ENCODE measurements at places on chromosomes 12 and 14. TPM values are rescaled to one million over a fixed set of nuclear protein-coding genes. Genes with fewer than 3 reads are reported as not detected.

DNA sequence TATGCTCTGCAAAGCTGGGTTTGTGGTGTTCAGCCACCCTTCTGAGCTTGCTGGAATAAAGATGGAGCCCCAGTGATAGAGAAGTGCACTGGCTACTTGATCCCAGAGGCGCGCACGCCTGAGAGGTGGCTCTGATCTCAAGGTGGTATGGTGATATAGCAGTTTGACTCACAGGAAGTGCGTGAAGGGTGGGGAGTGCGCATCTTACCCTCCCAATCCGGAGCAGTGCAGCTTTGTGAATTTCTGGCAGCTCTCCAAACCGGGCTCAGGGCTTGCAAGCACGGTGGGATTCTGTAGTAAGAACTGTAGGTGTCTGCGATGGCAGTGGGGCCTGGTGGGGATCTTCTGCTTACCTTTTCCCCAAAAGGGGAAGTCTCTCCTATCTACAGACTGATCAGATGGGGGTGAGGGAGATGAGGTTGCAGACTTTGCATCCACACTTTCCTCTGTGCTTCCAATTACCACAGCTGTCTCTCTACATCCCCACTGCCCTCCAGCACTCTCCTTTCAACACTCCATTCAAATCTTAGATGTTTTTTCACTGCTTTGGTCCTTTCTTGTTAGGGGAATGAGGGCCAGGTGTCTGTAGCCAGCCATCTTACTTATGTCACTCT, 197.4 kb upstream of the SLC38A2 start:
- DNase-seq = no peak

- DNase-seq = peak; percentile 17
These were observed 572 bp downstream of the RAN start for GRCh38 chr12:130872179-130873096.

- DNase-seq = no peak
These were observed 391.0 kb downstream of the ZFP36L1 start for GRCh38 chr14:68401855-68402254.

GRCh38 chr12:104201238-104202001, 14.2 kb upstream of the TXNRD1 start:
- peak; percentile 35 for DNase-seq

DNA sequence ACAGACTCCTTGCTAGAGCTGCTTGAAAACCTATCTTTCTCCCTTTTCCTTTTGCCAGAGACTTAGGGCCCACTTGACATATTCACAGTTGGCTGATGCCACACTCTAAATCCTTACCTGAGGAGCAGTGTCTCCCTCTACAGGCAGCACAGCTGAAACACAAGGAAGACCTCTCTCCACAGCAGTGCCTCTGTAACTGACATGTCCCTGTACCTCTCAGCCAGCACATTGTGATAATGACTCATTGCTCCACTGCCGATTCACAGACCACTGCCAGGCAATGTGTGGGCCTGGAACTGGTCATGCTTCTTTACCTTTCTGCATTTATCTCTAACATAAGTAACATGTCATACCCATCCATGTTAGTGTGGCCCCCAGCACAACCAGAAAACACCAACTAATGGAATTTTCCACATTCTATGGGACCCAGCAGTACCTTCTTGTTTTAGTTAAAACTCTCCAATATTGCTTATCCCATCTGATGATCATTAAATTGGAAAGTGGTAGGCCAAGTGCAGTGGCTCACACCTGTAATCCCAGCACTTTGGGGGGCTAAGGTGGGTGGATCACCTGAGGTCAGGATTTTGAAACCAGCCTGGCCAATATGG, 56.5 kb downstream of the GTF2A1 start:
- DNase-seq = peak; percentile 38

- DNase-seq = no peak
These were observed 81.6 kb upstream of the TMTC2 start for GRCh38 chr12:82605115-82605514.

- DNase-seq = no peak
These were observed 158.6 kb downstream of the ZNF664 start for GRCh38 chr12:124131659-124132058.

GRCh38 chr12:3571323-3571722, 80.3 kb downstream of the PRMT8 start:
- no peak for DNase-seq

- no peak for DNase-seq
These were observed 2.7 kb upstream of the DCD start for GRCh38 chr12:54650889-54651288.

DNA sequence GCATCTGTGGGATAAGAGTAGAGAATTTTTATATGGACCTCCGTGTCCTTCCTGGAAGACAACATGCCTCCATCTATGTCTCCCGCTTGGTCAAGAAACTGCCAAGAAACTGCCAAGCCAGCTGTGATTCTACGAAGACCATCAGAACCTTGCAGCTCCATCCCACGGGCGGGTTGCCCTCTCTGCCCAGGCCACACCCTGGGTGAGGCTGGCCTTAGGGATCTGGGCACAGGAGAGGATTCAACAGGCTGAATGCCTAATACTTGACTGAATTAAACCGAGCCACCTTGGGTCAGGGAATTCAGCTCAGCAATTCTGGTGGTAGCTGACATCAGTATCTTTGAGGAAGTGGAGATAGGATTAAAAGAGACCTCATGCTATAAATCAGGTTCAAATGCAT, 37.8 kb upstream of the FOS start:
- no peak for DNase-seq

- no peak for DNase-seq
These were observed 100.9 kb upstream of the PRB2 start for GRCh38 chr12:11496157-11496851.

DNA sequence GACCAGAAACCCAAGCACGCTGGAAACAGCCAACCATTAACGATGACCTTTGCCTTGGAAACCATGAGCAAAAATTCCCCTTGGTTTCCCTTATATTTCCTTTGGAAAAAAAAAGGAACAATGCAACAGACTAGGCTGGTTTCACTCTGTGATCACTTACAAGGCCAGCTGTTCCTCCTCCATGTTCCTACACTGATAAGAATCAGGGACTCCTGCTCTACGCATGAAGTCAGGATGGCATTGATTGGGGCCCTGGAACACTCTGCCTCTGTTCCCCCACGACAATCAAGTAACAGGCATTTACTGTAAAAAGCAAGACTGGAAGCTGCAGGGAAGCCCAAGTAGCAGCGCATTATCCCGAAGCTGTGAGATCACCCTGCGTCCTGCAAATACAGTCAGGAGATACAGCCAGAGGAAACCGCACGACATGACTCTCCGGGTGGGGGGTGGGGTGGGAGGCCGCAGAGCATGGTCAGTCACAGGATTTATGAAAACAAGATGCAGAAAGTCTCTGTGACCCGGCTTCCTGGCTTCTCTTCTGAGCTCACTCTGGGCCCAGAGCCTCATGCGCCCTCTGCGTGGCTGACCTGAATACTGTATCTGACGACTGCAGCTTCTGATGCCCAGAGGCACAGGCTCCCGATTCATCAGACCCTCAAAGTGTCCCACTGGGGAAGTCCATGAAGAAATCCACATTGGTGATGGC, 31.1 kb downstream of the SSH1 start:
- DNase-seq = no peak

DNA sequence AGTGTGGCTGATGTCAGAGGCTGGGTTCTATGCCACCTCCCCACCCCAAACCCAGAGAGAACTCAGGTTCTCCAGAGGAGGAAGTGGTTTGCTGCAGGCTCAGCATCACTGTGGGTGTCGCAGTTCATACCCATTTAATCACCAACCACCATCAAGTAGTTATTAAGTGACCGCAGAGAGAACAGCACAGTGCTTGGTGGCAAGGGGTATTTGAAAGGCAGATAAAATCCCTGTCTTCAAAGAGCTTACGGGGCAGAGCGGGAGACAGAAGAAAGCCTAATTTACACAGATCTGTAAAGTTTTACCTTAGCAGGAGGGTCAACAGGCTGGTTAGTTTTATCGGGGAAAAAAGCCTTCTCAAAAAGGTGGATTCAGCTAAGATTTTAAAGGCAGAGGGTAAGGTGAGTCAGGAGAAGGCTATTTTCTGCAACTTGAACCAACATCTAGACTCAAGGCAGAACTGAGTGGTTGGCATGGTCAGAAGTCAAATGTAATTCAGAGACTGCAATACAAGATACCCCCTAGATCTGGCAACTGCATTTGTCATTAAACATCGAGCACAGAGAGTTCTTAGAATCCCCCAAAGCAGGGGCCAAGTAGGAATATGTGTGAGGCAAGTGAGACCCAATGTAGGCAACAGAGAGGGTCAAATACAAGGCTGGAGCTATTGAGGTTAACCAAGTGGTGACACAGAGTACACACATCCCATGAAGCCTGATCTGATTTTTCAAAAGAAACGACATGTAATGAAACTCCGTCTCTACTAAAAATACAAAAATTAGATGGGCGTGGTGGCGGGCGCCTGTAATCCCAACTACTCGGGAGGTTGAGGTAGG, 13.2 kb downstream of the PXN start:
- DNase-seq = no peak

GRCh38 chr12:43107026-43107775, 444.8 kb downstream of the ADAMTS20 start:
- DNase-seq = no peak

DNA sequence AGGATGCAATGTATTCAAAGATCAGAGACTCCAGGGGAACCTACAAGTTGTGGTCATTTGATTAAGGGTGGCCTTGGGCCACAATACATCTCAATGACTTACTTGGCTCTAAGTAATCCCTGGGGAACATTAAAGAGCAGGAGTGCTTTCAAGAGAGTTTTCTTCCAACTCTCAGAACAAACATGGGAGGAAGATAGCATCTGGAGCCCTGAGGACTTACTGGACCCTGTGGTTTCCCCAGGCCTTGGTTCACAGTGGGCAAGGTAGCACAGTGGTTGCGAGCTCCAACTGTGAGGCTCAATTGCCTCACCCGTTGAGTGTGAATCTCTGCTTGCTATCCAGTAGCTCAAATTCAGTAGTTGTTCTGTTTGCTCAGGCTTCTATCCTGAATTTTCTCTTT, 32.4 kb downstream of the STXBP6 start:
- no peak for DNase-seq

GRCh38 chr14:50601394-50601793, 41.4 kb downstream of the ATL1 start:
- no peak for DNase-seq

DNA sequence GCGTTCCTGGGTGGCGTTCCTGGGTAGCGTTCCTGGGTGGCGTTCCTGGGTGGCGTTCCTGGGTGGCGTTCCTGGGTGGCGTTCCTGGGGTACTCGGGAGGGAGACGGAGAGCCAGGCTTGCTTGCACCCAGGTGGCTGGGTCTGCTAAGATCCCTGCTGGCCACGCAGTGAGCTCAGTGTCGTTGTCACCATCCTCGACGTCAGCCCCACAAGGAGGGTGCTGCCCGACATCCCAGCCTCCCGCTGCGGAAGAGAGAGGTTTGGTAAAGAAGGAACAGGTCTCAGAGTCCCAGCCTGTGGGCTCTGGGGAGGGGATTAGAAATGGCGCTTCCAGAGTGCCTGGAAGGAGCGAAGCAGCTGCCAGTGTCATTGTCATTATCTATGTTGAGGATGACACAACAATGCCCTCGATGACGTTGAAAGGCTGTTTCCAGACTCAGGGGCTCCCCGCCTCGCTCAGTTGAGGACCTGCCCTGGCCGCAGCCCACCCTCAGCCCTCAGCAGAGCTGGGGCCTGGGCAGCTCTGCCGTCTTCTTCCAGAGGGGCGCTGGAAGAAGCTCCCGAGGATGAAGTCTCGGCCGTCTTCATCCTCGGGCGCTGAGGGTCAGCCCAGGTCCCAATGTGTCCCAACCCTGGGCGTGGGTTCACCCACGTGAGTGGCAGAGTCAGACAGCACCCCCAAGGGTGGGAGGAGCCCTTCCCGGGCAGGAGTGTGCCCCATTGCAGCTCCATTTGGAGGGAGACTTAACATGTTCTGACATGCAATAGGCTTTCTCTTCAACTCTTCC, 328.8 kb downstream of the ADGRD1 start:
- no peak for DNase-seq

GRCh38 chr14:57068511-57068910, 200.2 kb downstream of the EXOC5 start:
- DNase-seq = no peak

RPS29 gene
- total RNA-seq = 1,393 TPM

SLCO1B1 gene
- total RNA-seq = 0.21 TPM

CNTN1 gene
- total RNA-seq = 0.77 TPM

KICS2 gene
- 5.6 TPM for total RNA-seq

AQP5 gene
- 2.4 TPM for total RNA-seq

KRT82 gene
- not detected for total RNA-seq

C14orf119 gene
- total RNA-seq = 46.1 TPM

L2HGDH gene
- 14.6 TPM for total RNA-seq

FIGNL2 gene
- total RNA-seq = 39.7 TPM

ST8SIA1 gene
- total RNA-seq = 64.7 TPM

Measured in neural crest cell (in vitro differentiated cells).